Stimulated activated CD8-positive, alpha-beta memory T cell treated with anti-CD3 and anti-CD28 coated beads, Interleukin-7, amount 100 ng/mL, for 1 hour (primary cell): ENCODE measurements at places on chromosomes 12 and 14.

DNA sequence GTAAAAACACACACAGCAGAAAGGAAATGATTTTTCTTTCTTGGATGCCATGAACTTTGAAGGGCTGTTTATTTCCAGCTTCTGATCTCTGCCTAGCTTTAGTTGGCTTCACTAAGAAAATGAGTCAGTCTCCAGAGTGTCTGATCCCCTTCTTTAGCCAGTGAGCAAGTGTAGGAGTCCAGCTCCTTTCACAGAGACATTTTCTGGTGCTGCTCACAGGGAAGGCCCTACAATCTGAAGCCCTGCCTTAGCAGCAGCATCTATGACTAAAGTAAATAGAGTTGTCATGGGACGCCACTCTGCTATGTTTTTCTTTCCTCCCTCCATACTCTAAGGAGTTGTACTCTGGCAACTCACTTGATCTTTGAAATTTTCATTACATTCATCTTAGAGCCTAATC, 103.5 kb downstream of the RPAP3 start:
- DNase-seq = no peak

DNA sequence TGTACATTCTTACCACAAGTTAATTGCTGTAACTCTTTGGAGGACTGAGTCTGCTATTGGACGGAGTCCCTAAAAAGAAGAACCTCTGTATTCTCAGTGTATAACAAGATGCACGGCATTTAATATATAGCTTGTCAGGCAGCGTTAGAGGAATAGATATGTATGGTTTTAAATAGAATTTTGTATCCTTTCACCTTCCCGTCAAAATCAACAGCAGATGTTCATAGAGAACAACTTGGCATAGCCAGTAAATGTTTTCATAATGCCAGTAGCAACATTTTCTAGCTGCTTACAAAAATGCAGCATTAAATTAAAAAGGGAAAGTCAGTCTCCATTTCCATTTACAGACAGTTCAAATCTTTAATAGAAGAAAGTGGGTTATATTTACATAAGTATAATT, 6.8 kb downstream of the SCYL2 start:
- DNase-seq = no peak

GRCh38 chr14:23438101-23438971, 2.9 kb upstream of the MYH7 start:
- DNase-seq = no peak

- no peak for DNase-seq
Observed at GRCh38 chr12:70399311-70399710, 33.2 kb downstream of the KCNMB4 start.

GRCh38 chr12:43493261-43493797, 58.7 kb downstream of the ADAMTS20 start:
- no peak for DNase-seq

DNA sequence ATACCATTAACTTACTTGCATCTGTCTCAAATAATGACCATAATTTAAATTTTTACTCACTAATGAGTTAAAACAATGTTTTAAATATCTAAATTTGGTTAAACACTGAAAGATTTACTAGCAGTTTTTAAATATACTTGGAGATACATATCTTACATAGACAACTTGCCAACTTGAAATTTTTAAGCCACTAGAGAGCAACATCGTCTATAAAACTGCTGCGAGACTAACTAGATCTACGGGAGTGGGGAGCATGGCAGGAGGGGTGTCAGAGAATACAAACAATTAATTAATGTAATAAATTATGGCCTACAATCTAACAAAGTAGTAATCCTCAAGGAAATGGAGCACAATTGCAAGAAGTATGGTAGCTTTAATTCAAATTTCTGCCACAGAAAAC, 120.4 kb downstream of the LRRIQ1 start:
- no peak for DNase-seq
